LHCN-M2 (cell line): ENCODE measurements at places on chromosomes 4 and X.

GRCh38 chr4:1092026-1092982 is 21.1 kb downstream of the RNF212 start:
- DNase-seq: no peak

GRCh38 chrX:152024710-152025109 is 50.2 kb upstream of the GABRE start:
- no peak for DNase-seq

- DNase-seq: peak; percentile 19
These were observed 1531.2 kb downstream of the STIM2 start for GRCh38 chr4:28391877-28392276.

GRCh38 chr4:87584222-87584908 is 24.0 kb upstream of the DSPP start:
- DNase-seq: no peak
